Sigmoid colon (tissue), 7 donors: ENCODE measurements at places on chromosomes 3 and 15. TPM values are rescaled to one million over a fixed set of nuclear protein-coding genes. Genes with fewer than 3 reads are reported as not detected.
A peak's percentile ranks its signal among the peaks of the same experiment; 100 is the strongest.

DNA sequence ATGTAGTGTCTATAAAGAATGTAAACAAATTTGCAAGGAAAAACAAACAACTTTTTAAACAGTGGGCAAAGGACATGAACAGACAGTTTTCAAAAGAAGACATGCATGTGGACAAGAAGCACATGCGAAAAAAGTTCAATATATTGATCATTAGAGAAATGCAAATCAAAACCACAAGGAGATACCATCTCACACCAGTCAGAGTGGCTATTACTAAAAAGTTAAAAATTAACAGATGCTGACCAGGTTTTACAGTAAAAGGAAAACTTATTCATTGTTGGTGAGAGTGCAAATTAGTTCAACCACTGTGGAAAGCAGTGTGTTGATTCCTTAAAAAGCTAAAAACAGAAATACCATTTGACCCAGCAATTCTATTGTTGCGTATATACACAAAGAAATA is 47.1 kb upstream of the LSAMP start:
- H3K36me3 ChIP-seq: no peaks in the 10 kb centered on the region
- no peaks in the 10 kb centered on the region for H3K4me1 ChIP-seq
- no peak overlapping the region for H3K27ac ChIP-seq
- H3K4me3 ChIP-seq: no peak overlapping the region
- H3K27me3 ChIP-seq: no peaks in the 10 kb centered on the region

DNA sequence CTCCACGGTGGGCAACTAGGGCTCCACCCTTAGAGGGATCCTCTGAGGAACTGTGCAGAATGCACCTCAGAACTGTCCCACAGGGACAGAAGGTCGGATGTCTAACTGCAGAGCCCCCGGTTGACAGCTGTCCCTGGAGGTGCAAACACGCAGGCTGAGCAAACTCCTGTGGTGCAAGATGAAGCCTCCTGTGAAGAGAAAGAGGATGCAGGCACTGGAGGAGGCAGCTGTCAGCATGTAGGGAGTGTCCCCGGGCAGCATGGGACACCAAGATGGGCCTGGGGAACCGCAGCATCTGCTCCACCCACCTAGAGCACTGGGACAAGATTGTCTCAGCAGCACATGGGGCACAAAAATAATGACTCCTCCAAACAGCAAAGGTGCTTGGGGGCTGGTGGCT is 258.9 kb downstream of the ABHD5 start:
- H3K27ac ChIP-seq: no peak overlapping the region
- no peak overlapping the region for H3K4me3 ChIP-seq
- H3K36me3 ChIP-seq: no peaks in the 10 kb centered on the region

GRCh38 chr15:69987492-69988489 is 109.9 kb downstream of the TLE3 start:
- no peaks in the 10 kb centered on the region for H3K36me3 ChIP-seq
- H3K27ac ChIP-seq: no peak overlapping the region
- no peaks in the 10 kb centered on the region for H3K4me1 ChIP-seq
- H3K4me3 ChIP-seq: no peak overlapping the region

DNA sequence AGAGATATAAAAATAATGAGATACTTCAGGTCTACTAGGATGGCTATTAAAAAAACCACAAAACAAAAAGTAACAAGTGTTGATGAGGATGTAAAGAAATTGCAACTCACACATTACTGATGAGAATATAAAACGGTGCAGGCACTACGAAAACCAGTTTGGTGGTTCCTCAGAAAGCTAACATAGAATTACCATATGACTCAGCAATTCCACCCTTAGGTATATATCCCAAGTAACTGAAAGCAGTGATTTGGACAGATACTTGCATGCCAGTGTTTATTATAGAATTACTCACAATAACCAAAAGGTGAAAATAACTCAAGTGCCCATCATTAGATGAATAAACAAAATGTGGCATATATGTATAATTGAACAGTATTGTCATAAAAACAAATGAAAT is 87.5 kb upstream of the MELTF start:
- no peak overlapping the region for H3K27ac ChIP-seq
- H3K4me3 ChIP-seq: no peak overlapping the region
- no peak for DNase-seq
- H3K4me1 ChIP-seq: no peaks in the 10 kb centered on the region

TNNC1 gene
- not detected for total RNA-seq

GRCh38 chr3:188497021-188497420 is 343.1 kb downstream of the LPP start:
- H3K36me3 ChIP-seq: no peaks in the 10 kb centered on the region
- H3K4me3 ChIP-seq: no peak overlapping the region
- H3K27ac ChIP-seq: no peak overlapping the region
- peaks cover 10% of the 10 kb centered on the region for H3K4me1 ChIP-seq

CHRNA7 gene
- 1.4 TPM for total RNA-seq

- no peak for DNase-seq
- H3K27ac ChIP-seq: no peak overlapping the region
- H3K36me3 ChIP-seq: no peaks in the 10 kb centered on the region
- H3K27me3 ChIP-seq: no peaks in the 10 kb centered on the region
- H3K4me3 ChIP-seq: no peak overlapping the region
Observed at GRCh38 chr15:48112242-48112641, 8.5 kb upstream of the SLC24A5 start.

DNA sequence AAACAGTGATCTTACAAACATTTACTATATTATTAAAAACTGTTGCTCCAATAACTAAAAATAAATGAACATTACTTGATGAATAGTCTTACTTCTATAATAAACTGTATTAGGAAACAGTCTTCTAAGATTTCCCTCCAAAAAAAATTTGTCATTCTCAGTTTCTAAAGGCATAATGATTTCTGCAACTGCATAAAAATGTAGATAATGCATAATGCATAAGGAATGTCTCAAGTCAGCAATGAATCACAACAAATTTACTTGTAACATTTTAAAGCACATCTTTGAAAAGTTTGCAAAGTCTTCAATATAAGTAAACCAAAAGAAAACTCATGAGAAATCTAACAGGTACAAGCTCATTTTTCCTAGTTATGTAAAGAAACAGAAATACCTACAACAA is 113.5 kb downstream of the VPS13C start:
- peaks cover 9% of the 10 kb centered on the region for H3K36me3 ChIP-seq
- DNase-seq: no peak
- no peaks in the 10 kb centered on the region for H3K4me1 ChIP-seq
- H3K4me3 ChIP-seq: no peak overlapping the region
- H3K27ac ChIP-seq: no peak overlapping the region
- no peaks in the 10 kb centered on the region for H3K27me3 ChIP-seq

- DNase-seq: no peak
- no peaks in the 10 kb centered on the region for H3K27me3 ChIP-seq
- H3K27ac ChIP-seq: no peak overlapping the region
- no peaks in the 10 kb centered on the region for H3K36me3 ChIP-seq
Observed at GRCh38 chr3:135145581-135145980, 350.5 kb downstream of the EPHB1 start.

CDHR4 gene
- 0.27 TPM for total RNA-seq

PPP2R3A gene
- total RNA-seq: 32.9 TPM

SLC22A13 gene
- total RNA-seq: not detected

DNA sequence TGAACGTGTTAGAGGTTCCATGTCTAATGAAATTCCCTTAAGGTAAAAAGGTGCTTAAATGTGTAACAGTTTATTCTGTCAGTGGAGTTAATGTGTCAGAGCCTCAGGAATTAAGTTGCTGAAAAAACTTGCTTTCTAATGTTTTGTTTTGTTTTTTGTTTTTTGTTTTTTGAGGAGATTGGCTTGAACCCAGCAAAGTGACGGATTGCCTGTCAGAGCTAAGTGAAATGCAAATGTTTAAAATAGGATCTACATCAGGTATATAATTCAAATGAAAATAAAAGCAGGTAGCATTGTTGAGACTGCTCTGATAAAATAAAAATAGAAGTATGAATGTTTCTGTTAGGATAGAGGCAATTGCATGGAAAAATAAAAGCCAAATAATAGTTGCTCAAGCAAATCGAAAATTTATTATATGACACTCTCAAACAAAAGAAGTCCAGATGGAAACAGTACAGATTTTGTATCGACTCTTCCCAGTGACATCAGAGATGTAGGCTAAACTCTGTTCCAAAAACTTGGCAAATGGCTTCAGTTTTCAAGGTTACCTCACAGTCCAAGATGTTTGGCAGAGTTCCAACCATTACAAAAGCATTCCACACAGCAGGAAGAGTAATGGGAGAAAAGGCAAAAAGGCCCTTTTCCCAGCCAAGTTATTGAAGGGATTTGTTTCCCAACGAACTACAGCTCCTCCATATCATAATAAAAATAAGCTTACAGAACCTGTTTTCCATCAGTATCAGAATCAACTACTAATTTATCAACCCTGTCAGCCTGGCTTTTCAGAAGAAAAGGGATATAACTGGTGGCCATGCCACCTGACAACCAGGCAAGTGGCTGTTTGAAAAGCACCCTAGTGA is 291.0 kb downstream of the TBL1XR1 start:
- no peak for DNase-seq
- no peaks in the 10 kb centered on the region for H3K4me1 ChIP-seq
- no peak overlapping the region for H3K27ac ChIP-seq

GRCh38 chr15:47794252-47794914 is 77.1 kb downstream of the SEMA6D start:
- no peak overlapping the region for H3K27ac ChIP-seq
- no peaks in the 10 kb centered on the region for H3K27me3 ChIP-seq
- no peak for DNase-seq

DNA sequence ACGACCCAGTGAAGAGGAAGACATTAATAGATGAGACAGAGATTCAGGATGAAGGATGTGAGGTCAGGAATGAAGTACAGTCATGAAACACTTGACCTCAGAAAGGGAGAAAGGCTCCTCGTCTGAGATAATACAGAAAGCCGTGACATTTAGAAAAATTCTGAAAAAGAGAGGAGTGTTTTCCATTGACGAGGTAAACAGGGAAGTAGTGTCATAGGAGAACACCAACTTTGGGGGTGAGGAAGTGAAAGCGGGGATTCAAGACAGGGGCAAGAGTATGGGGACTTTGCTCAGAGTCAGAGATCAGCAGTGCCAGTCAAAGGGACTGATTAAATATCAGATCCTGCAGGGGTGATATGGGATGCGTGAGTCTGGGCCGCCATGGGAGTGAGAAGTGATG is 160.9 kb downstream of the PLCL2 start:
- no peak overlapping the region for H3K4me3 ChIP-seq
- no peaks in the 10 kb centered on the region for H3K36me3 ChIP-seq
- no peak for DNase-seq
- no peaks in the 10 kb centered on the region for H3K27me3 ChIP-seq
- H3K4me1 ChIP-seq: no peaks in the 10 kb centered on the region

DNA sequence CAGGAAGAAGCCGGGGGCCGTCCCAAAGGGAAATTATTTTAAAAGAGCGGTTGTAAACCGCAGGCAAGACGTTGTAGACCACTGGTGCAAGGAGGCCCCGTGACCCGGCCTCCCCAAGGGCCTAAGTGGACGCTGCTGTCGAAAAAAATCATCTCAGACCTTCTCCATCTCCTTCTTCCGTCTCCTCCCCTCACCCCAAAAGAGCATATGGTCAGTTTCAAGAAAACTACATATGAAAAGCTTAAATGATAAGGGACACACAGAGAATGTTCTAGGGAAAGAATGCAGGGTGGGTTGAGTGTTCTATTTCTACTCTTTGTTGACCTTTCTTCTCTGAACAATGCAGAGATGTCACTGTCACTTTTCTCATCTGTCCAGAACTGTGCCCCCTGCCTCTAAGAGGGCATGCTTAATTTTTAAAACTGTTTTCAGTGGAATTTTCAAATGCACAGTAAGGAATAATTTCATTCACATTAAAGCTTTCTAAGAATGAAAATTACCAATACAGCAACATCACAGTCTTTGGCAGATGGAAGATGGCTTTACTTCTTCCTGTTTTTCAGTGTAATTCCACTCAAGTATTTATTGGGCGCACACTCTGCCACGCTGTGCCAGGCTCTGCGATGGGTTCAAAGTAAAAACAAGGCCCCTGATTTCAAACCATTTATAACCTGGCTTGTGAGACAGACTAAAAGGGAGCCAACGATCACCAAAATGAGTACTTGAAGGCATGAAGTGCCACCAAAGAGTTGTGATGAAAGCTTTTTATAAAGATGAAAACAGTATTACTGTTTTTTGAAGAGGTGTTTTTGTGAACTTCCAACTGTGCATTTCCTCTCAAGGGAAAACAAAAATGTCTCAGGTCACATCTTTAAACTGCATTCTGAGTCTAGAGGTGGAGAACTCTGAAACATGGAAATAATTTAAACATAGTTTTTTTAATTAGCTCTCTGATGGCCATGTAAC is 891 bp upstream of the TOP2B start:
- H3K4me3 ChIP-seq: peak overlapping the region; percentile 83
- DNase-seq: no peak
- peak overlapping the region; percentile 96 for H3K27ac ChIP-seq
- no peaks in the 10 kb centered on the region for H3K27me3 ChIP-seq

DNA sequence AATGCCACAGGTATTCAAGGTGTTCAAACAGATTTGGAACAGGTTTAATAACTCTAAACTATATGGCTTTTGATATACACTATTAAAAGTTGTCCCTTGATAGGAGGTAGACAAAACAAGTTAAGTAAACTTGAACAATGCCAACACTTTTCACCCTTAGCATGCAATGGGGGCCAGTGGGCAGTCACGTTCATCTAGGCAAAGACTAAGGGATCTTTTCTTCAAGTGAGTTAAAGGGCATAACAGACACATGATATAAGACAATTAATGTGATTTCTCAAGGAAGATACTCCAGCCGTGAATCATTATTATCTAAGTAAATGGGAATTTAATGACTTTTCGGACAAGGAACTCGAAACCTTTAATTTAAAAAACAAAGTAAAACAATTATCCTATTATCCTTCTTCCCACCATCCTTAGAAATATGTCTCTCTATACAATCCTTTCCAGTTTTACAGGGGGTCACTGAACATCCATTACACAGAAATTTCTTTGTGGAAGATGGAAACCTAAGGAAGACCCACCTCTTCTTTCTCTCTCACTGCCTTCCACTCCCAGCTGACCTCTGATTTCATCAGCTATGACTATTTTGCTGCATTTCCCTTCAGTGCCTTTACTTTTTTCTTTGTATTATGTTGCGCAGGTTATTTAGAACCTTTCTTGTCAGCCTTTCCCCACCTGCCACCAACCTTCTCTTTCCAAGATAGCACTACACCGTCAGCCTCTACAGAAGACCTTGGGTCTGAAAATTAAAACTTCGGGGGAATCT is 1.5 kb downstream of the CLDN1 start:
- H3K36me3 ChIP-seq: no peaks in the 10 kb centered on the region
- no peak overlapping the region for H3K4me3 ChIP-seq
- peaks cover 17% of the 10 kb centered on the region for H3K4me1 ChIP-seq
- no peak overlapping the region for H3K27ac ChIP-seq
- H3K27me3 ChIP-seq: no peaks in the 10 kb centered on the region

TGM4 gene
- total RNA-seq: not detected
